Astrocyte (in vitro differentiated cells and primary cell): ENCODE measurements at places on chromosomes 13 and 19. TPM values are rescaled to one million over a fixed set of nuclear protein-coding genes. Genes with fewer than 3 reads are reported as not detected.

GFY gene
- not detected in 2 replicates for total RNA-seq

FOXA3 gene
- total RNA-seq = 0.58 and 0.59 TPM in 2 replicates

ZNF383 gene
- total RNA-seq = 7.0 and 7.4 TPM in 2 replicates

OR7A5 gene
- not detected in 2 replicates for total RNA-seq

GRCh38 chr13:73103238-73103637, 44.4 kb downstream of the KLF5 start:
- H3K4me1 ChIP-seq = no peaks in the 10 kb centered on the region
- H3K27ac ChIP-seq = no peak overlapping the region
- no peak for DNase-seq
- H3K27me3 ChIP-seq = no peaks in the 10 kb centered on the region
- no peak overlapping the region for H3K4me3 ChIP-seq
- H3K36me3 ChIP-seq = no peaks in the 10 kb centered on the region

GRCh38 chr19:55376241-55376933, at the start of gene TMEM190:
TMEM190 (plus strand) TSS chr19:55376826; CDS start chr19:55376854, 28 bp downstream.
- DNase-seq = no peak
- no peak within 1 kb of the TSS for H3K4me3 ChIP-seq
- H3K27me3 ChIP-seq = no peaks in the 10 kb centered on the region
- no peak within 1 kb of the TSS for H3K27ac ChIP-seq
- no peaks in the 10 kb centered on the region for H3K36me3 ChIP-seq

- H3K36me3 ChIP-seq = no peaks in the 10 kb centered on the region
- H3K27me3 ChIP-seq = no peaks in the 10 kb centered on the region
- no peak overlapping the region for H3K27ac ChIP-seq
- H3K4me1 ChIP-seq = no peaks in the 10 kb centered on the region
- no peak overlapping the region for H3K4me3 ChIP-seq
Measured at GRCh38 chr19:23310729-23311211, 60.6 kb upstream of the ZNF724 start.

- no peak overlapping the region for H3K4me3 ChIP-seq
- H3K4me1 ChIP-seq = no peaks in the 10 kb centered on the region
- DNase-seq = no peak
- no peak overlapping the region for H3K27ac ChIP-seq
- no peaks in the 10 kb centered on the region for H3K27me3 ChIP-seq
- no peaks in the 10 kb centered on the region for H3K36me3 ChIP-seq
Measured at GRCh38 chr13:44116562-44117332, 237.0 kb downstream of the LACC1 start.

- peaks cover 12% of the 10 kb centered on the region for H3K4me1 ChIP-seq
- peak; percentile 31 for DNase-seq
- no peak overlapping the region for H3K27ac ChIP-seq
- H3K36me3 ChIP-seq = no peaks in the 10 kb centered on the region
- no peaks in the 10 kb centered on the region for H3K27me3 ChIP-seq
- H3K4me3 ChIP-seq = no peak overlapping the region
Measured at GRCh38 chr13:79990048-79990447, 350.9 kb downstream of the SPRY2 start.

DNA sequence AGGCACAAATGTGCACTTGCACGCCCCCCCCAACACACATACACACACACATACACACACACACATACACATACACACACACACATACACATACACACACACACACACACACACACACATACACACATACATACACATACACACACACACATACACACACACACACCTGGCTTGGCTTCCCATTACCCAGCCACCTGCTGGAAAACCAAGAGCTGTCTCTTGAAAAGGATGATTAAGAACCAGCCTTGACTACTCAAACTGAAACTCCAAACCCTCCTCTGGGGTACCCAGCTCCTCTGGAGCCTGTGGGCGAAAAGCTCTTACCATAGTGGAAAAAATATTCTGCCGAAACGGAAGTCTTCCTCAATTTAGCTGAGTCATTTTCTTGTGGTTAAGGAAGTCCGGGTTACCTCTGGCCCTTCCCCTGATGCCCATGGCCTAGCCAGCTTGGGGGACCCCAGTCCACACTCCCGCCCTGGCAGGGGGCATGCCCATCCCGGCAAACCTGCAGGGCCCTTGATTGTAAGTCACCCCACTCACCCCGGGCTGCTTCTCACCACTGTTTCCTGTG, 21.9 kb downstream of the CEBPA start:
- no peaks in the 10 kb centered on the region for H3K4me1 ChIP-seq
- H3K27ac ChIP-seq = no peak overlapping the region
- H3K27me3 ChIP-seq = peaks cover 6% of the 10 kb centered on the region
- no peaks in the 10 kb centered on the region for H3K36me3 ChIP-seq
- DNase-seq = no peak
- H3K4me3 ChIP-seq = no peak overlapping the region

FCAR gene
- total RNA-seq = not detected in 2 replicates

- H3K36me3 ChIP-seq = no peaks in the 10 kb centered on the region
- H3K27me3 ChIP-seq = no peaks in the 10 kb centered on the region
- DNase-seq = no peak
- H3K27ac ChIP-seq = no peak overlapping the region
Measured at GRCh38 chr13:104632736-104633135, 1566.5 kb upstream of the SLC10A2 start.

TNFRSF19 gene
- total RNA-seq = 25.9 and 27.8 TPM in 2 replicates

GJB6 gene
- not detected in 2 replicates for total RNA-seq
